Stimulated activated CD8-positive, alpha-beta memory T cell treated with anti-CD3 and anti-CD28 coated beads, Interleukin-4, amount 100 ng/mL, for 24 hours (primary cell): ENCODE measurements at places on chromosomes 7 and 10.

- no peak for DNase-seq
These were observed 63.7 kb downstream of the TACC2 start for GRCh38 chr10:122052701-122053100.

- no peak for DNase-seq
These were observed 3.7 kb upstream of the CACUL1 start for GRCh38 chr10:118758449-118758848.

DNA sequence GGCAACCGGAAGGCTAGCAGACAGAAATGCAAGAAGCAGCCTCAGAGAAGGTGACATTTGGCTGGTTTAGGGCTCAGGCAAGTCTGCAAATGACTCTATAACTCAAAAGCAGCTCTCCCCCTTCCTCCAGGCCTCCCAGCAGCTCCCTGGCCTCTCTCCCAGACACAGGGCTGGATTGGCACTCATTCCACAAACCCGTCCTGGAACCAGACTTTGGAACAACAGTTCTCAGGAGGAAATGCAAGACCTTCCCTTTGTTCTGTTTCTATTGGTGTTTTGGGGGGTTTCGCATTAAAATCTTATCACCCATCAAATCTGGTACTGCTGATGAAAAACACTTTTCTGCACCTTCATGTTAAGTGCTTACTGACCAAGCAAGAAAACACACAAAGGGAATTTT lies 40.3 kb upstream of the EFCAB10 start:
- no peak for DNase-seq

GRCh38 chr7:53151496-53151895 lies 116.1 kb downstream of the POM121L12 start:
- DNase-seq: no peak

DNA sequence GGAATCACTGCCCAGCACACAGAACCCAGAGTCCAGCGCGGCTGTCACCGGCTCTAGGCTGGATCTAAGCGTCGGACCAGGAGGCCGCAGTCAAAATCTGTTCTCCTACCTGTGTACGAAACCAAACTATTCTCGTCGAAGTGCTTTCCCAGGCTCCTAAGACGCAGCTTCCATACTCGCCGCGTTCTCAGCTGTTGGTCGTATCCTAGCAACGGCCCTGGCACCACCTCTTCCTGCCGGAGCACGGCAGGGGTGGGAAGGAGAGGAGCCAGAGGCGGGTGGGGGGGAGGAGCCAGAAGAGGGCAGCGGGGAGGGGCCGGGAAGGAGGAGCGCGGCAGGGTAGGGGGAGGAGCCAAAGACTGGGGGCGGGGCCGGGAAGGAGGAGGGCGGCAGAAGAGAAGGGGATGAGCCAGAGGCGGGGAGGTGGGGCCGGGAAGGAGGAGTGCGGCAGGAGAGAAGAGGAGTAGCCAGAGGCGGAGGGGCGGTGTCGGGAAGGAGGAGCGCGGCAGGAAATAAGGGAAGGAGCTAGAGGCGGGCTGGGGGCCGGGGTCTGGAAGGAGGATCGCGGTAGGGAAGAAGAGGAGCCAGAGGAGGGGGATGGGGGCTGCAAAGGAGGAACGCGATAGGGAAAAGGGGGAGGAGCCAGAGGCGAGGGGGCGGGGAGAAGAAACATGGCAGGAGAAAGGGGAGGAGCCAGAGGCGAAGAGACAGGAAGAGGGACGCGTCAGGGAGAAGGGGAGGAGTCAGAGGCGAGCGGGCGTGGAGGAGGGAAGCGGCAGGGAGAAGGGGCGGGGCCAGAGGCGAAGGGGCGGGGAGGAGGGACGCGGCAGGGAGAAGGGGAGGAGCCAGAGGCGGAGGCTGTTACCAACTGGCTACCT lies at the start of gene IQUB:
Gene IQUB, minus strand, starts transcription at position 213 of the 878 bp plus-strand sequence. CDS start 22,255 bp downstream, outside the sequence.
- peak; percentile 94 for DNase-seq

GRCh38 chr7:54680377-54681005 lies 78.5 kb downstream of the SEC61G start:
- DNase-seq: no peak
